ENCODE measurements at places on chromosomes 1 and 21. TPM values are rescaled to one million over a fixed set of nuclear protein-coding genes. Genes with fewer than 3 reads are reported as not detected.

DNA sequence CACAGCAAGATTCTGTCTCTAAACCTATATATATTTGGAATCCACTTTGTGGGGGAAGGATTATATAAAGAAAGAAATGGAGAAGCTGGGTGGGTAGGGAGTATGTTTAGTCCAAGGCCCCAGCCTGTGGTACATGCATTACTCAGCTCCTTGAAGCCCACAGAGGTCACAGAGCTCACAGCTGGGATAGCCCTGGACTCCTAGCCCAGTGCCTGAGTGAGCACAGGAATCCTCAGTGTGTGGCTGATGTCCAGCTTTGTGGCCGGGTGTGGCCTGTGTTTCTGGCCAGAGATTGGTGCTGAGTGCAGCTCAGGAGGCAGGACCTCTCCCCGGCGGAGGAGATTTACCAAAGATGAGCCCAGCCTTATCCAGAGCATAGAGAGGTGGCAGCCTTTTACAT, 7.6 kb downstream of the CAPN9 start:
- DNase-seq = no peak

Gene CAMK2N1
- total RNA-seq = 17.0 TPM

- DNase-seq = no peak
Observed at GRCh38 chr1:221035662-221036153, 156.5 kb downstream of the HLX start.

Gene NPR1
- not detected for total RNA-seq

DNA sequence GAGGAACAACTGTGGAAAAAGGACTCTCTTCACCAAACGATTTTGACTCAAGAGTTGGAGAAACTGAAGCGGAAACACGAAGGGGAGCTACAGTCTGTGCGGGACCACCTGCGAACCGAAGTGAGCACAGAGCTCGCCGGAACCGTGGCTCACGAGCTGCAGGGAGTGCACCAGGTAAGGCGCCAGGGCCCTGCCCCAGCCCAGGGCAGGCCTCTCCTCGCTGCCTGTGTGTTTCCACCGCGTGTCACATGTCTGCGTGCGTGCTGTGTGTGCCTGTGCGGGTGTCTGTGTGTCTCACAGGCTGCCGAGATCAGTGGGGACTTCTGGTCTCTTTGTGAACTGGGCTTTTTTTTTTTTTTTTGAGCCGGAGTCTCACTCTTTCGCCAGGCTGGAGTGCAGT, 43.0 kb downstream of the PCNT start:
- no peak for DNase-seq

GRCh38 chr1:37795340-37796125, 1.9 kb downstream of the MANEAL start:
- DNase-seq = peak; percentile 28

DNA sequence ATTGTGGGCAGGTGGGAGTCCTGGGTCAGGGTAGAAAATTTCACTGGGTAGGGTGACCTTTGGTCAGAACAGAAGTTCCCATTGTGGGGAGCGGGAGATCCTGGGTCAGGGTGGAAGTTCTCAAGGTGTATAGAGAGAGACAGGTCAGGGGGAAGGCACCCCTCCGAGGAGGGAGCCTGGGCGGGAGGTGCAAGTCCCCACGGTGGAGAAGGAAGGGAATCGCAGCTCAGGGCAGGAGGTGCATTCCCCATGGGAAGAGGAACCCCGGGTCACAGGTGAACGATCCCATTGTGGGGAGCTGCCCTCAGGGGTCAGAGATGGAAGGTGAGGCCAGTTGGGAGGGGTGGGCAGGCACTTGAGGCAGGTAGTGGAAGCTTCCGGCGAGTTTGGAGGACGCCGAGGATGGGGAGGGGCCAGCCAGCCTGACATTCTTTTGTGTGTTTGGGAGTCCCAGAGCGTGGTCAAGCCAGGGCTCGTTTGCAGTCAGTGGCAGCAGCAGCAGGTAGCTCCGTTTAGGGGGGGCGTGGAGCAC, 637 bp downstream of the LYPLA2 start:
- peak; percentile 71 for DNase-seq

GRCh38 chr1:89573410-89573809, 48.8 kb downstream of the LRRC8B start:
- no peak for DNase-seq

GRCh38 chr1:47967864-47968555, 29.2 kb downstream of the TRABD2B start:
- DNase-seq = no peak

DNA sequence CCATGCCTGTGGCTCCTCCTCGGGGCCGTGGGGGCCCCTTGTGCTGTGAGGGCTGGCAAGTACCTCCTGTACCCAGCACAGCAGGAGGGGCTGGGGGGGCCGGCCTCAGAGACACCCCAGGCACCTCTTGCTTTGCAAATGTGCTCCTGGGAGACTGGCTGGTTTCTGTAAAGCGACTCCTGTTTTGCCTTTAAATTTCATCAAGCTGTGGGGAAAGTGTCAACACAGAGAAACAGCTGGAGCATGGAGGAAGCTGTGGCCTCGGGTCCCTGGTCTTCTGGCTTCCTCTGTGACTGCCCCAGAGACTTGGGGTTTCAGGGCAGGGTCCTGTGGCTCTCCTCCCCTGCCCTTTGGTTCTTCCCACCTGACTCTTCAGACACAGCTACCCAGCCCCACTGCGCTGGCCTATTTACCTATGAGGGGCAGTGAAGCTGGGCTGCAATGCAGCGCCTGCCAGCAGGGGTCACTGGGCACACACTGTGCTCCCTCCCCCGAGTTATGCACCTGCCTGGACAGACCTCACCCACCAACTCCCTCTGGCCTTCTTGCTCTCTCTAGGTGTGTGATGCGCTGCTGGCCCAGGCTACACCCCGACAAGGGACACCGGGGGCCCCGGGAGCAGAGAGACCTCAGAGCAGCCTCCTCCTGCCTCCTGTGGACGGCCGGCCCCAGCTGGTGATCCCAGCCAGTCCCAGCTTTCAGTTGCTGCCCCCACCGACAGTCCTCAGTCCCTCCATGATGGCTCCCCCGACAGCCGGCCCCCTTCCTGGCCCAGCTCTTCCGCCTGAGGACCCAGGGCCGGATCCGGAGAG, 17.6 kb upstream of the PEX10 start:
- peak; percentile 42 for DNase-seq

DNA sequence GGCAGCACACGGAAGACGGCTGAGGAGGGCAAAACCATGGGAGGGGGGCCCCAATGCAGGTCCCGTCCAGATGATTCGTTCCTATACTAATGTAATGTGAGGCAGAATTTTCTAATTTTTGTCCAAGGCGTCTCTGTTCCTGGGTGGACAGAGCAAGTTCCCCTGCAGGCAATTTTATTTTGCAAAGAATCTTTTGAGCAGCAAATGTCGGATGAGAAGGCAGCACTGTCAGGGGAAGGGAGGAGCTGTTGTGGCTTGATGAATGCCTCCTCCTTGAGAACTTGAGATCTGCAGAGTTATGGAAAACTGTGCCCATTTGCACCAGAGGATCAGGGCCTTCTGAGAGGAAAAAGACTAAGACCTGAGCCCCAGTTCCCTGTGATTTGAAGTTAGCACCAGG, 17.3 kb downstream of the SLC1A7 start:
- DNase-seq = no peak

DNA sequence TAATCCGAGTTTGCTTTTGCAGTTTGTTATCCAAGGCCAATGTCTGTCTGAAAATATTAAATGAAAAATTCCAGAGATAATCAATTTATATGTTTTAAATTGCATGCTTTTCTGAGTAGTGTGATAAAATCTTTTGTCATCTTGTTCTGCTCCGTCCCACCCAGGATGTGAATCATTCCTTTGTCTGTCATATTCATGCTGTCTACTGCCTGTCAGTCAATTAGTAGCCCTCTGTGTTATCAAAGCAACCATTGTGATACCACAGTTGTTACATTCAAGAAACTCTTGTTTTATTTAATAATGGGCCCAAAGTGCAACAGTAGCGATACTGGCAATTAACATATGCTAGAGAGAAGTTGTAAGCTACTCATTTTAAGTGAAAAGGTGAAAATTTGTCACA, 819.3 kb downstream of the BRINP3 start:
- peak; percentile 19 for DNase-seq

DNA sequence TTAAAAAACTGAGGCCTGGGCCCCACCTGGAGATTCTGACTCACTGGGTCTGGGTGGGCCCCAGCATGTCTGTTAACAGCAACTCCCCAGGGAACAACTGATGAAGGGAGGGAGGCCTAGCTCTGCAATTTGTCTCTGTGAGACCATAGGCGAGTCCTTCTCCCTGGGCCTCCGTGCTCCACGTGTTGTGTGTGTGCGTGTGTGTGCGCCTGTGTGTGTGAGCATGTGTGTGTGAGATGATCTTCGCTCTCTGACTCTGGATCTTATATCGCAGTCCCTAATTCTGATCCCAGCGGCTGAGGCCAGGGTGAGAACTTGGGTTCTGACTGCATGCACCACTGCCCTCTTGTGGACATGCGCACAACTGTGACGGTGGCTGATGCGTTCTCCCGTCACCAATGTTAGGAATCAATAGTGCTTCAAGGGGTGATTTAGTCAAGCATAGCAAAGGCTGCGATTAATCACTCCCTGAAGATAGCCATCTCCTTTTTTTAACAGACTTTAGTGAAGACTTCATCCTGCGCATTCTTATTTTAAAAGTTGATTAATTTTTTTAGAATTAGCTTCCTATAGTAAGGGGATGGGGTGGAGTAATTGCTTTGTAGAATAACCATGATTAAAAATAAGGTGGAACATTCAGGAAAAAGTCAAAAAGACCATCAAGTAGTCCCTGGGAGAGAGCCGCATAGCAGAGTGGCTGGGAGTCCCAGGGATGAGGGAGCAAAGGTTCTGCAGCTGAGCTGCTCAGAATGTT, 62.4 kb upstream of the USP24 start:
- DNase-seq = peak; percentile 88

DNA sequence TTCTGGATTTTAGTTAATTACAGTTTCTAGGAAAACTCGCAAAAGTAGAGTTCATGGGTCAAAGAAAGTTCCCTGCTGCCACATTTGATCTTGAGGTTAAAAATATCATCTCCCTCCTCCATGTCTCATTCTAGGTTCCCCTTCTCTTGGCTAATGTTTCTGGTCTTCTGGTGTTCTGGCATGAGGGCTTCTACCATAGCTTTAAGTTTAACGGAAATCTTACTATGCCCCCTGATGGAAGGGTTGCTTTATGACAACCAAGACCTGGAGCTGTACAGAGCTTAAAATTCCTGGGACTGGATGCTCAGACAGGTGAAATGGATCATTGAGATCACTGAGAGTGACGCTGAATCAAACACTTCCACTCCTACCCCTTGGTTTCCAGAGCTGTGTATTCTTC, 1881.7 kb downstream of the MRPL39 start:
- DNase-seq = peak; percentile 4

DNA sequence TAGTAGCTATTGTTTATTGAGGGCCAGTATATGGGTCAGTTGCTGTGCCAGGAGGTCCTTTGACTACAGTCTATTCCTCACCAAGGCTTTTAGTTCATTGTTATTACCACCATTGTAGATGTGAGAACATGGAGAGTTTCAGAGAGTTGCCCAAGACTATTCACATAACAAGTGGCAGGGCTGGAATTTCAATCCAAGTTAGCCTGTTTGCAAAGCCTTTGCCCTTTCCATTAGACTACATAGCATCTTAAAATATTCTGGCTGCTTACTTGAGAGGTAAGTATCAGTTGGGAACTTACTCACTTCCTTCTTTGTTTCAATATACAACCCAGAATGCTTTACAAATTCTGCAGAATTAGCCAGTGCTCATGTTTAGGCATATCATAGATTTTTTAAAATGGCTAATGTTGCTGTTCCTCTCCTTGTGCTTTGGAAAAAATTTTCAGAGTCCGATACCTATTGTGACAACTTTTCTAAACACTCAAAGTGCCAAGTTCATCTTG, 141.2 kb downstream of the FGGY start:
- no peak for DNase-seq

Gene CCDC17
- 1.3 TPM for total RNA-seq

Gene HSPA6
- 0.70 TPM for total RNA-seq

DNA sequence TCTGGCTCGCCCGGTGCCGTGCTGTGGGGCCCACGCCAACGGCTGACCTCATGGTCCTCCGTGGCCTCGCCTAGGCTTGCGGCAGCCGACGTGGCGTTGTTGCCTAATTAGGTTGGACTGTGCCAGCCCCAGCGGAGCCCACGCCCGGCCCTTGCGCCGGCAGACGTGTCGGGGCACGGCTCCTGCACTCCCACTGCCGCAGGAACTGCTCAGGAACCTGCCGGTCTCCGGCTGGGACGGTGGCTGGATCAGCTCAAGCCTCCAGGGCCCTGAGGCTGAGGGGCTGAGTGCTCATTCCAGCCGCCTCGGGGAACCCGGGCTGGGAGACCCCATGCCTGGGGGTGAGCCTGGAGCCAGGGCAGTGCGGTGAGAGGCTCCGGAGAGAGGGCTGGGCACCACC, 16.1 kb upstream of the PEX10 start:
- DNase-seq = no peak

DNA sequence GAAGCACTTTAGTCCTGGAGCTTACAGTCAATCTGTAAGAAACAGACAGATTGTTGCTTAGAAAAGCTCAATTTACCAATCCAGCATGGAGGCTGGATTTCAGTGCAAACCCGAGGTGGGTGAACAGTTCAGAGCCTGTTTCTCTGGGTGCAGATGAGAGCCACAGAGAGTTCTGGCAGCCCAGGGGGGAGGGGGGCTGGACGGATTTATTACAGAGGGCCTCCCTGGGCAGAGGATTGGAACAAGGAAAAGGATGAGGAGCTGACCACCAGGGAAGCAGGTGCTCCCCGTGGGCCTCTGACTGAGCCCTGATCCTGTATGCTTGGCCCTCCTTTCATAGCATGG, 38.0 kb upstream of the EPS8L3 start:
- no peak for DNase-seq

Gene PRELP
- total RNA-seq = 0.13 TPM

GRCh38 chr1:94807742-94808491, 12.2 kb upstream of the SLC44A3 start:
- DNase-seq = peak; percentile 30

Gene CBS
- 0.47 TPM for total RNA-seq

Gene CD52
- 2.1 TPM for total RNA-seq

DNA sequence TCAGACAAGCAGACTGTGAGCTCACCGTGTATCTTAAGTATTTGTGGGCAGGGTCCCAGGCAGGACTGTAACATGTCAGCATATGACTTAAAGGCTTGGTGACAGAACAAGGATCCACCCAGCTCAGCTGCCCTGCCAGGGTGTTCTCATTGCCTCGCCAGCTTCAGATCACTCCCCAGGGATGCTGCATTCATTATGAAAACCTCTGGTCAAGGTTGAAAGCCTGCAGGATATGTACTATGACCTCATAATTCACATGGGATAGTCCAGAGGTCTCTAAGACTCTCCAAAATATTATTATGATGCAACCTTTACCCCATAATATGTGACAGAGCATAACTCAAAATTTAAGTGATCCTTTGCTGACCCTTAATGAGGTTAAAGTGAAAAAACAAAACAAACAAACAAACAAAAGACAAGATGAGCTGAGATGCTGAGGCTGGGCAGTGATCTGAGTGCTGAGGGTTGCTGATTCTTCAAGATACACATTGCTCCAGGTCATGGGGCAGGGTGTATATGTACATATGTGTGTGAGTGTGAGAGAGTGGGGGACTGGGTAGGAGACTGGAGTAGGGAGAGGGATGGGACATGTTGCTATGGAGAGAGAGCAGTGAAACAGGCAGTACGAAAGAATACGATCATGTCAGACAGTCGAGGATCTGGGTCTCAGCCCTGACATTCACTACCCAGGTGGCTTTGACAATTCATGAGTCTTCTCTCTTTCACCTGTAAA, 98.8 kb upstream of the DUSP10 start:
- no peak for DNase-seq

GRCh38 chr1:14741082-14741481, 142.6 kb downstream of the KAZN start:
- no peak for DNase-seq

Gene FMO5
- 1.4 TPM for total RNA-seq

GRCh38 chr1:2533365-2533764, 3.3 kb upstream of the HES5 start:
- DNase-seq = no peak
